ENCODE measurements at places on chromosomes 5 and 9. TPM values are rescaled to one million over a fixed set of nuclear protein-coding genes. Genes with fewer than 3 reads are reported as not detected.

Gene DBH
- not detected for total RNA-seq

Gene F2R
- total RNA-seq: 9.1 TPM

Gene TLN1
- 106 TPM for total RNA-seq

Gene SV2C
- total RNA-seq: not detected

Gene CER1
- not detected for total RNA-seq

Gene FBP2
- not detected for total RNA-seq

Gene AJM1
- total RNA-seq: 1.7 TPM

Gene LCN9
- not detected for total RNA-seq

Gene C5orf58
- not detected for total RNA-seq

Gene DAPK1
- 16.3 TPM for total RNA-seq

Gene GGTA1
- not detected for total RNA-seq

Gene ZNF782
- 1.6 TPM for total RNA-seq

- DNase-seq: peak; percentile 55
Measured at GRCh38 chr9:124259158-124259808, 1.5 kb downstream of the NEK6 start.

DNA sequence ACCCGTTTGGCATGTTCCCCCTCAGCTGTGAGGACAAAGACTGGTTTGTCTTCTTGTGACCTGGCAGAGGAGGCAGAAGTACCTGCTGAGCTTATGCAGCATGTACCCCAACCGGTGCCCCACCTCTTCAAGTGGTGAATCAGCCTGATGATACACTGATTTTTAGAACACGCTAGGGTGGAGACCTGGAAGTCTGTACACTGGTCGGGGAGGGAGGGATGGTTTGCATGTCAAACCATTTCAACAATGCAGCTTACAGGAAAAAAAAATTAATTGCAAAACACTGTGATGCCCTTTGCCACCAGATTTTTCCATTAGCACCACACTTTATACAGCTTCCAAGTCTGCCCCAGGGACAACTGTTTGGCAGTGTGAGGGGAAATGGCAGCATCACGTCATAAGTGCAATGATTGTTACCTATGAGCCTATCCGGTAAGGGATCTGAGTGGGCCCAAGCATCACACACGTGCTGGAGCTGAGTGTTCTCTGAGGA, 155.1 kb upstream of the DMRT1 start:
- DNase-seq: no peak

- peak; percentile 33 for DNase-seq
Measured at GRCh38 chr5:36928947-36929346, 52.4 kb downstream of the NIPBL start.

GRCh38 chr5:137516251-137516797, 17.2 kb upstream of the SPOCK1 start:
- peak; percentile 37 for DNase-seq

DNA sequence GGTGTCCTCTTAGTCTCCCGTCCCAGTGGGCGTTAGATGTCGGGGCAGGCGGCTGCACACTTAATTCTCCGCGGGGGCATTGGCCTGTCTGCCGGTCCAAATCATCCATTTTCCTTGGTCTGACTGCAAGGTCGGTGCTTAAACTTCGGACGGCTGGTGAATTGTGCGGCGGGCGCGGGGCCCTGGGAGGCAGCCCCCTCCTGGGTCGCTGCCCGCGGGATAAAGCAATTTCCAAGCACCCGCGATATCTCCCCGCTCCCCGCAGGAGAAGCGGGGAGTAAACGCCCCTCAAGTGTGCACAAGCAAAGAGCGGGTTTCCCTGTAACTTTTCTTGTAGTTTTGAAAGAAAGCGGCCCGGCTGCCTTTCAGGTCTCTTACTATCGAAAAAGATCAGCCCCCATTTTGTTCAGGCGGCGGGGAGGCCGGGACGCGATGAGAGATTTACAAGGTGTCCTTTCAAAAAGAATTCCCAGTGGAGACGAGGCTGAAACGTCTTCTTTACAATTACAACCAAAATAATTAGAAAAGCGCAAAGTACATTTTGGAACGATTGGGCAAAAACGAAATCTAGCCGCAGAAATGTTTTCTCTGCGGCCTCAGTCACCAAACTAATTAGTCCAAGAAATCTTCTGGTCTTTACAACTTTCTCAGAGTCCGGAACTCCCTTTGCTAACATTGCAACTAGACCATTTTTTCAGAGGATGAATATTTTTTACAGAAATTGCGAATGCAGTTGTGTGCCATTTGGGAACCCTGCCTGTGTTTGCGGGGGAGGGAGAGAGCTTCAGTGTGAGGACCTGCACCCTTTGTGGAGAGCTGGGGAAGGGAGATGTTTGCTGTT, 1.8 kb downstream of the IRX1 start:
- no peak for DNase-seq

- peak; percentile 9 for DNase-seq
Measured at GRCh38 chr9:107487521-107488374, 1.8 kb downstream of the KLF4 start.

- DNase-seq: no peak
Measured at GRCh38 chr5:34498572-34498971, 157.6 kb upstream of the RAI14 start.

GRCh38 chr9:75389101-75389500, 300.8 kb downstream of the OSTF1 start:
- no peak for DNase-seq

DNA sequence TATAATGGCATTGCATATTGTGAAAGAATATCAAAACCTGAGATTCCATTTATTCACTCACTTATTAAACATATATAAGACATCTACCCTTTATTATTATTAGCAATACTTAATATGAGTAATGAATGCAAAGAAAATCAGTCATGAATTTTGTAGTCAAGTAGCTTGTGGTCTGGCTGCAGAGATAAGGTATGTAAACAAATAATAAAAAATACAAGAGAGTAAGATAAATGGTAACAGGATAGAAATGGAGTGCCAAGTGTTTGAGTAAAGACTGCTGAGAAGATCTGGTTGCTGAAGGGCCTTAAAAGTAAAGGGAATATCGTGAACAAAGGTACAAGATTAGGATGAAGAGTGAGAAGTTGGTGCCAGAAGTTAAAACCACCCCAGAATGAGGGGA, 18.4 kb downstream of the TRIM32 start:
- no peak for DNase-seq

- DNase-seq: no peak
Measured at GRCh38 chr9:68978066-68978465, 35.8 kb downstream of the PRKACG start.

- peak; percentile 80 for DNase-seq
Measured at GRCh38 chr9:83219154-83219923, 156.4 kb upstream of the RASEF start.

GRCh38 chr5:114438471-114438870, 76.6 kb downstream of the KCNN2 start:
- DNase-seq: no peak

GRCh38 chr5:1214163-1214935, 10.8 kb upstream of the SLC6A18 start:
- DNase-seq: no peak

GRCh38 chr5:1502046-1502736, 21.6 kb downstream of the LPCAT1 start:
- no peak for DNase-seq

GRCh38 chr5:77828445-77828844, 52.3 kb upstream of the TBCA start:
- no peak for DNase-seq

DNA sequence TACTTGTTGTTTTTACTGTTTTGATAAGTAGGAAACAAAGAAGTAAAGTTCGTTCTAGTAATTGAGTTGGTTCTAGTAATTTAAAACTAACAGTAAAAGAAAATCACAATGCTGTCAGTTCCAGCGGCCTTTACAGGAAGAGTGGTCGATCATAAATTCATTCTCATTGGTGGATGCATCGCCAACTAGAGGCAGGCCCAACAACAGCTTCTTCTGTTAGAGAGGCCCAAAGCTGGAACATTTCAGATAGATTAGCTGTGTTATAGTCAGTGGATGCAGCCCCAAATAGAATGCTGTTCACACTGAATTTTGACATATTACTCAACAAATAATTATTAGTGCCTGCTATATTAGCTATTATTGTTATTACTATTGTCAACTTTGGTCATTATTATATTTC, 80.8 kb downstream of the ARRDC3 start:
- no peak for DNase-seq

DNA sequence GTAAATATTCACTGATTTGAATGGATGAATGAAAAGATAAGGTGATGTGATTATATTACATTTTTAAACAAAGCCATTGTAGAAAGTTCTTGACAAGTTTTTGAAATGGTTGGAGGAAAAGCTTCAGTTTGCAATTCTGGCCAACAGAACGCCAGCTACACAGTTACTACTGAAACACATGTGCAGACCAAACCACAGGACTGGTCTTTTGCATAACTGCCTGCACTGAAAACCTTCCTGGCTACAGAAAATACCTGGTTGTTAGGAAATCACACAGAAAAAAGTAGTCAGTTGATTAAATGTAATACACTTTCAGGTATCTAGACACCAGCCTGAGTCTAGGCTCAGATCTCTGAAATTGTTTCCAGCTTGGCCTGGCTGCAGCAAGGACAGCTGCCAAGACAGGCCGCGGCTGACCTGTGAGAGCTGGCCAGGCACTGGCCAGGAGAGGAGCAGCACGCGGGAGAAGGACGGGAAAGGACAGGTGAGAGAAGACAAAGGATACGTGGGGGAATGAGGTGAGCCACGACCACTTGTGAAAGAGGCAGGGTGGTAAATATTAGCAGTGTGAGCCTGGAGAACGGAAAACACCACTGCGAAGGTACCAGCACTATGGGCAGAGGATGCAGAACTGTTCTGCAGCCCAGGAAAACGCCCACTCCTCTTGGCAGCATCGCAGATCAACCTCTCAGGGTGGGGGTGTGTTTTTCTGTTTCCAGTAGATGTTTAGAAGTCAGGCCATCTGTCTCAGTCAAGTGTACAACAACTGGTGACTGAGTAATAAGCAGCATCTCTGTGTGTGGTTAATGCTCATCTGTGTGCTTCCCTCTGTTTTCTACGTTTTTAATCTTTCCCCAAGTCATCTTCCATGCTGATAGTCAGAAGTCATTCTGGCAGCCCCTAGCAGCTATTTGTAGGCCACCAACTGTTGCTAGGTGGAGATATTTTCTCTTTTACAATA, 137.4 kb downstream of the SCAMP1 start:
- no peak for DNase-seq

GRCh38 chr9:33868440-33868973, 51.5 kb downstream of the UBE2R2 start:
- DNase-seq: no peak

- no peak for DNase-seq
Measured at GRCh38 chr5:107408564-107408963, 262.2 kb downstream of the EFNA5 start.
